Stimulated activated CD4-positive, alpha-beta T cell treated with anti-CD3 and anti-CD28 coated beads, TNF-alpha, amount 100 ng/mL, for 24 hours (primary cell): ENCODE measurements at places on chromosomes 5 and 9.

GRCh38 chr5:120507800-120508463 is 43.8 kb downstream of the PRR16 start:
- DNase-seq, result no peak

DNA sequence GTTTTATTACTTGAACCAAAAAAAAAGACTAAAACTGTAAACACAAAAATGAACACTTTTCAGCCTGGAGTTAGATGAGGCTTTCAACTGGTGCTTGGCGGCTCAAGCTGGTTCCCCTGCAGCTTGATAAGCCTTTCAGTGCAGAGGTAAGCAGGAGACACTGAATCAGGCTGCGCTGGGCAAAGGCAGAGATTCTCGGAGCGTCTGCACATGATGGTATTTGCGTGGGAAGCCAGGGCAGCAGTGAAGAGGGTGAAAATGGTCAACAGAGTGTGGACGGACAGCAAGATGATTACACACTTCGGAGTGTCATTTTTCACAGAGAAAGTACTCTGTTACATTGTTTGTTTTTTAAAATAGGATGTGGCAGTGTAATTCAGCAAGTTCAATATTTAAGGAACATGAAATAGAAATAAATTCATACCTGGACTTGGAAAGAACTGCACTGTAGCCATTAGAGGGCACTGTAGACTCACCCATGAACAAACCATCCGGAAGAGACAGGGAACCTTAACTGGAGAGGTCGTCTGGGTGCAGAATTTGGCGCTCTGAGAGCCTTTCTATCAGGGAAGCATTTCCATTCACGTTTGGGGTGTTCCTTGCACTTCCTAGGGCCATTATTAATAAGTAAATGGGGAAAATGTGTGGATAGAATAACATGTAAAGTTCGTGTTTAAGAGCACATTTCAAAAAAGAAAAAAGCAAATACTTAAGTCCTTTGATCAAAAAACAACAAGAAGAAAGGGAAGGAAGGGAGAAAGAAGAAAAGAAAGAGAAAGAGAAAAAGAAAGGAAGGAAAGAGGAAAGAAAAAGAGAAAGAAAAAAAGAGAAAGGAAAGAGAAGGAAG is 69.8 kb downstream of the ICE1 start:
- DNase-seq, result no peak

GRCh38 chr5:69497006-69497520 is 4.5 kb downstream of the OCLN start:
- DNase-seq, result no peak

- no peak for DNase-seq
Observed at GRCh38 chr5:176781054-176781375, 29.3 kb upstream of the UNC5A start.
